Activated CD4-positive, alpha-beta T cell treated with anti-CD3 and anti-CD28 coated beads for 36 hours (primary cell): ENCODE measurements at places on chromosomes 3 and 15. TPM values are rescaled to one million over a fixed set of nuclear protein-coding genes. Genes with fewer than 3 reads are reported as not detected.

The TMCC1 gene
- total RNA-seq, result 14.8 TPM

The FBXL2 gene
- 0.07 TPM for total RNA-seq

The TUSC7 gene
- not detected for total RNA-seq

The GATA2 gene
- 0.05 TPM for total RNA-seq

The HIGD2B gene
- total RNA-seq, result not detected

The EPHA3 gene
- total RNA-seq, result 0.07 TPM

The CTXND1 gene
- total RNA-seq, result not detected

The BFSP2 gene
- not detected for total RNA-seq

The CKMT1A gene
- total RNA-seq, result 0.27 TPM

The MYRIP gene
- total RNA-seq, result not detected

The SLC9C1 gene
- total RNA-seq, result not detected

The UBE2Q2 gene
- 14.9 TPM for total RNA-seq

The TAMM41 gene
- 26.3 TPM for total RNA-seq

The CD86 gene
- total RNA-seq, result 0.09 TPM

The ZNF774 gene
- total RNA-seq, result 1.5 TPM
